ENCODE measurements at places on chromosomes 13 and 19.
A peak's percentile ranks its signal among the peaks of the same experiment; 100 is the strongest.

- no peak for DNase-seq
These were observed 36.3 kb downstream of the EFNB2 start for GRCh38 chr13:106499113-106499512.

DNA sequence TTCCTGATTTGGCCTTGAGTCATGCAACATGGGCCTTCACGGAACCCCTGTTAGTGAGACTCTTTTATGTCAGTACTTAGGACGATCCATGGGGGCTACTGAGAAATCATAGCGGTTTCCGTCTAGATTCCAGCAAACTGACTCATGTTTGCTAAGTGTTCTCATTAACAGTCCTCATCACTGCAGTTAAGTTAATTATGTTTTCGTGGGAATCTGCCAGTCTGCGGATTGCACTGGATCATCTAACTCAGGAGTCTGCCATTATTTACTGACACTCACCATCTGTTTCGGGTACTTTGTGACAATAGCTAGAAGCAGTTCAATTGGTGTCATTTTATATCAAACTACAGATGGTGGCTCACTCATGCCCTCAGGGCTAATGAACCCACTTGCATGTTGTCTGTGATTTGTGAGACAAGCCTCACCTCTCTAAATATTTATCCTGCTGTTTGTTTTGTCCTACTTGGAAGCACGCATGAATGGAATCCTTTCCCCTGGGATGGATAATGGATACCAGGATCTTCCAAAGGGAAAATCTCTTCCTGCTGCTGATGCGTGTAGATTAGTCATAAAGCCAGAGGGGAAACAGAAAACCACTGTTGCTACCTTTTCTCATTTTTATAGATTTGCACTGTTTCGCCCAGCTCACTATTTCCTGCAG, 61.8 kb downstream of the RAB20 start:
- peak; percentile 91 for DNase-seq

DNA sequence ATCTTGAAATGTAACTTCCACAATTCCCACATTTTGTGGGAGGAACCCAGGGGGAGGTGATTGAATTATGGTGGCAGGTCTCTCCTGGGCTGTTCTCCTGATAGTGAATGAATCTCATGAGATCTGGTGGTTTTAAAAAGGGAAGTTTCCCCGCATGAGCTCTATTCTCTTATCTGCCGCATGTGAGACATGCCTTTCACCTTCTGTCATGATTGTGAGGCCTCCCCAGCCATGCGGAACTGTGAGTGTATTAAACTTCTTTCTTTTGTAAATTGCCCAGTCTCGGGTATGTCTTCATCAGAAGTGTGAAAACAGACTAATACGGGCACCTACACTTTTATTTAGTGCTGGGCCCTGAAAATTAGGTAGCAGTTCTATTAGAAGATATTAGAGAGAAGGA, 45.8 kb downstream of the TNFSF13B start:
- DNase-seq = no peak

GRCh38 chr19:52896431-52897137, 851 bp downstream of the ZNF320 start:
- DNase-seq = peak; percentile 28

- DNase-seq = no peak
These were observed 20.1 kb downstream of the PLEKHF1 start for GRCh38 chr19:29685326-29685725.

DNA sequence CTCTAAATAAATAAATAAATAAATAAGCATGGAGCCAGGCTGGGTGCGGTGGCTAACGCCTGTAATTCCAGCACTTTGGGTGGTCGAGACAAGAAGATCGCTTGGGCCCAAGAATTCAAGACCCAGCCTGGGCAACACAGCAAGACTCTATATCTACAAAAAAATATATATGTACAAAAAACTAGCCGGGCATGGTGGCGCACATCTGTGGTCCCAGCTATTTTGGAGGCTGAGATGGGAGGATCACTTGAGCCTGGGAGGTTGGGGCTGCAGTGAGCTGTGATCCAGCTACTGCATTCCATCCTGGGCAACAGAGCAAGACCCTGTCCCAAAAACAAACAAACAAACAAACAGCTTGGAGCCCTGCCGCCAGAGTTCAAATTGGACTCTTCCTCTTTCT, 2.7 kb downstream of the ACTMAP start:
- no peak for DNase-seq

DNA sequence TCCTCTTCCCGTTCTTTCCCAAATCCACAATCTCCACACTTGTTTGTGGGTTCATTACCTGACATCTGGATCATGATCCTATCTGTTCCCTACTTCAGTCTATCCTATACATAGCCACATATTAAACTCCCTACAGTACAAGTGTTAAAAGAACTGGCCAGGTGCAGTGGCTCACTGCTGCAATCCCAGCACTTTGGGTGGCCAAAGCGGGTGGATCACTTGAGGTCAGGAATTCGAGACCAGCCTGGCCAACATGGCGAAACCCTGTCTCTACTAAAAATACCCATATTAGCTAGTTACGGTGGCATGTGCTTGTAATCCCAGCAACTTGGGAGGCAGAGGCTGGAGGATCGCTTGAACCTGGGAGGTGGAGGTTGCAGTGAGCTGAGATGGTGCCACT, 88.3 kb downstream of the TM9SF2 start:
- DNase-seq = no peak

DNA sequence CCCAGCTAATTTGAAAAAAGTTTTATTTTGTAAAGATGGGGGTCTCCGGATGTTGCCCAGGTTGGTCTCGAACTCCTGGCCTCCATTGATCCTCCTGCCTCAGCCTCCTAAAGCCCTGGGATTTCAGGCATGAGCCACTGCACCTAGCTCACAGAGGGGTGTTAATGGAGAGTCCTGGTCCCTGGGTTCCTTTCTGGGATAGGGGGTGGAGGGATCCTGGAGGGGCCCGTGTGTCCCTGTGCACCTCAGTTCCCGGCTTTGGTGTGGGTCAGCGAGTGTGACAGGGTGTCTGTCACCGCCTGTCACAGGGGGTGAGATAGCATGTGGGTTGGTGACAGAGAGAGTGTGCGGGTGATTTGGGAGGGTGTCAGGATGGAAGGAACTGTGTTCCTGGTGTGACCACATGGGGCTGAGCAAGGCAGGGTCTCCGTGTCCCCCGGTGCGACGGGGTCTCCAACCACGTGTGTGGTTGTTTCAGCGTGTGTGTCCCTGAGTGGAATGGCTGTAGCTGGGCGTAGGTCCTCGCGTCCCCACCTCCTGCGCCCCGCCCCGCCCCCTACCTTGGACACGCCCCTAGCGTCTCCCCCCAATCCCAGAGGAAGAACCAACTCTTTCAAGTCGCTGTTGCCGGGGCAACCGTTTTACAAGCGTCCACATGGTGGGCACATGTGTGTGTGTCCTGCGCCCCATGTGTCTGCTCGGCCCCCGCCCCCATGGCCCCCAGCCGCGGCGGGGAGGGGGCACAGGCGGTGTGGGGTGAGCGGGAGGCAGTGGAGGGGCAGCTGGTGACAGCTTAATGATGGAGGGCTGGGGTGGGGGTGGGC, 2.9 kb upstream of the NRTN start:
- DNase-seq = peak; percentile 13

DNA sequence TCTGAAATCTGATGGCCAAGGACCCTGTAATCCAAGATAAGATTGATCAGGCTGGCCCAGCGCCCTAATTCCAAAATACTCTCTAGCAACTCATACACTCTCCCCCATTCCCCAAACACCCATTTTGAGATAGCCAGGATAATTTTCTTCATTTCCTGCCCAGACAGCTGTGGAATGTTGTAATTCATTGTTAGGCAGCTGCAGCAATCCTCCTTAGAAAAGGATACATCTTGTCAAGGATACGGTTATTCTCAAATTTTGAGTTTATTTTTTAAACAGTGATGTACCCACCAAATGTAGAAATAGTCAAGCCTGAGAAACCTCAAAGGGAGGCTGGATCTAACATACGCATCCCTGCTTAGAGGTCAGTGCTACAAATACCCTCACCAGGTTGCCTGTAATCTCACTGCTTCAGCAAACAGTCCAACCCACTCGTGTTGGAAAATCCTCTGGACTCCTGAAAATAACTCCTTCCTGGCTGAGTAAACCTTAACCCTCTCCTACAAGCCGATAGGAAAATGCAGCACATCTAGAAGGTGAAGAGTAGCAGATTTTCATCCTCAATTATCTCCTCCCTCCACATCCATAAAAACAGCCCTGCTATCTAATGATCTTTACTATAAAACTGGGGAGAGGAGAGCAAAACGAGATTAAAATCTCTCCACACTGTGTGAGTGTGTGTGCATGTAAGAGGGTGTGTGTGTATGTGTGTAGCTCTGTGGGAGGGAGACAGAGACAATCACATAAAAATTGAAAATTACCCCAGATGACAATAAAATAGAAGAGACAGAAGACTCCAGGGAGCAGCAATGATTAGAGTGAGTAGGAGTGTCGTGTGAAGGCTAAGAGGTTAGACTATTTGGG, 683.1 kb downstream of the DIAPH3 start:
- no peak for DNase-seq

DNA sequence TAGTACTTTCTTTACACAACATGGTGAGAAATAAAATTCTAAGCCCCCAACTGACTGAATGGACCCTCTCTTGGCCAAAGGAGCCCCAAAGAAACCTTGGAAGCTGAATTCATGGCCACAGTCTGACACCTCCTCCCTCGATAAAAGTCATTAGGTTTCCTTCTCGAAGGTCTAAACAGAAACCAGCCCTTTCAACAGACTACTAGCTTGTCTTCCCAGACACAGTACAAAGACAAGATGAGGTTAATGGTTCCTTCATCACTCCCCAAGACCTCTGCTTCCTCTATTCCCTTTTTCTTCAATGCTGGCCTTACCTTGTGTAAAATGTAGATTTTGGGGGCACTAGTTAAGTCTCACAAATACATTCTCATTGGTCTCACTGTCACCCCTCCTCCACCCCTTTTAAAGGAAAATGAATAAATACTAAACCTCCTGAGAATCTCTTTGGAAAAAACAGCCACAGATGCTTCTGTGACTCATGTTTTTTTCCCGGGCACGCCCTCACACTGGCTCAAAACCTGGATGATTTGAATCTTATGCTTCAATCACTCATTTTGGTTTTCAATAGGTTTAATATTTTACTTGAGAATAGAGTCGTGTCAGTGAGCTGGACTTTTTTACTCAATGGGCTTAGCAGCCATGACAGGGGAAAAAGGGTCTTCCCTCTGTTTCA, 65.8 kb upstream of the MED4 start:
- peak; percentile 34 for DNase-seq

GRCh38 chr19:30371161-30371836, 885 bp upstream of the ZNF536 start:
- no peak for DNase-seq

- DNase-seq = no peak
These were observed 13.3 kb upstream of the AKAP8L start for GRCh38 chr19:15432018-15432494.

GRCh38 chr13:31027136-31027535, 94.7 kb downstream of the TEX26 start:
- no peak for DNase-seq

GRCh38 chr13:113946409-113947181, 27.3 kb downstream of the C13orf46 start:
- DNase-seq = no peak

DNA sequence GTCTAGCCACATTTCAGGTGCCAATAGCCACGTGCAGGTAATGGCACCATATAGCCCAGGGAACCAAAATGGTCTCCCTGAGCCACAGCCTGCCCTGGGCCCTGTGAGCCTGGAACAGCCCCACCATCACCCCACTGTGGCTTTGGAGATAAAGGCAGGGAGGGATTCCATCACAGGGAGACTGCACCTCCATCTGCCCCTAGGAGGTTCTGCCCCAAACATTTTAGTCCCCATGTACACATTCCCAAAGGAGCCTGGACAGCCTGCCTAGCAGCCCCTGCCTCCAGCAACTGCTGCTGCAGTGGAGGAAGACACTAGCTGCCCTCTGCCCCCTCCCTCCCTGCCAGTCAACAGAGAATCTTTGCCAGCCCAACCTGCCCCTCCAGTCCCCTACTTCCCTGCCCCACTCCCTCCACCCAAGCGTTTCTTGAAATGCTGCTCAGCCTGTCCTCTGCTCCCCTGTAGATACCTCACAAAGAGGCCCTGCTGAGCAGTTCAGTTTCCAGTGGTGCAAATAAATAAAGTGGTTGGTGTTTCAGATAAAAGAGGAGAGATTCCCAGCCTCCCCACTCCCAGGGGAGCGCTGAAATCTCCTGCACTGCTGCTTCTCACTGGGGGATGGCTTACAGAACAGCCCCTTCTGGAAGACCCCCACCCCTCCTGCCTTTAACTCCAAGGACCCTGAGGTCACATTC, 921.8 kb downstream of the UQCRFS1 start:
- DNase-seq = no peak

DNA sequence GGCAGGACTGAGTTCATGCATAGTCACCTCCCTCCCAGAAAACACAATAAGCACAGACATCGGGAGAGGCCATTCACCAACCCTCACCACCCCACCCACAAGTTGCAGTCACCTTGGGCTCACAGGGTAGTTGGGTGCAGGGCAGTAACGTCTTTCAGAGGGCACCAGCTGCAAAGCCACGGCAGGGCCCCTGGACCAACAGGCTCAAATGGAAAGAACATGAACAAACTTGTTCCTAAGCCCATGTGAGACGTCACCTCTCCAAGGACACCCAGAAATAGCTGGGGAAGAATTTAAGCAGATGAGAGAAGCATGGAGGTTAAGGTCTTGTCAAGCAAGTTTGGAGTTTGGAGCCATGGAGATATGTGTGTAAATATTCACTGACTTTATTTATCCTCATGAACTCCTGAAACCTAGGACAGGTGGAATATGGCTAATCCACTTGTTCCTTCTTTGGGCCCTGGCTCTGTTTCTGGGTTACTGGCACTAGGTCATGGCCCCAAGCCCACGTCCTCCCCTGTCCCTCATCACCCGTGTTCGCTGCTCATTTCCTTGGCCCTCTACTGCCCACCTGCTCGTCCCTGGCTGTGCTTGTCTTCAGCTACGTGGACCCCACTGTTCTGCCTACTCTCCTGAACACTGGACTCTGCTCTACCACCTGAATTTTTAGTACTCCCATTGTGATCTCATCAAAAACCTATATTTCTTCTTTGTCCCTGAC, 40.4 kb downstream of the SACS start:
- no peak for DNase-seq

DNA sequence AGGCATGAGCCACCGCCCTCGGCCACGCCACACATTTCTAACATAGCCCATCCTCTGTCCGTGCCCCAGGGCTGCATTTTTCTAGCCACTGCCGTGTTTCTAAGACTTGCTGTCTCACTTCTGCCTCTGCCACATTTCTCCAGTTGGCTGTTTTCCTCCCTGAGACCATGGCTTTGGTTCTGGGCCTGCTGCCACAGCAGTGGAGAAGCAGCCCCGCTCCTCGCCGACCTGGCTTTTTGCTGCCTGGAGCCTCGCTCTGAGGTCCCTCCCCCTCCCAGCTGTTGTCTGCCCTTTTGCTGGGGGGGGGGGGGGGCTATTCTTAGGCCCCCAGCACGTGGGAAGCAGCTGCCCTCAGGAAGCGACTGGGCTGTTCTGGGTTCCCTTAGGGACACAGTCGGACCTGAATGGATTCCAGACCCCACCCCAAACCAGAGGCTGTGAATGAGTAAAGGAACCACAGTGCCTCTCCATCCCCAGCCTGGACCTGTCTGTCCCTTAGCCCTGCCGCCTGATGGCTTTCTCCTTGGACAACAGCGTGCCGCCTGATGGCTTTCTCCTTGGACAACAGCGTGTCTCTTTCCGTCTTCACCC, 3.3 kb downstream of the GYS1 start:
- DNase-seq = no peak
